SK-N-SH (cell line): ENCODE measurements at places on chromosomes 11 and 22. TPM values are rescaled to one million over a fixed set of nuclear protein-coding genes. Genes with fewer than 3 reads are reported as not detected.

GRCh38 chr11:71538666-71538990 is 803 bp downstream of the KRTAP5-8 start:
- no peaks in the 10 kb centered on the region for H3K27me3 ChIP-seq
- H3K4me3 ChIP-seq: no peak overlapping the region
- no peak overlapping the region for H3K27ac ChIP-seq
- no peak for DNase-seq
- peaks cover 10% of the 10 kb centered on the region; the same call in 1 of the 2 replicates for H3K4me1 ChIP-seq
- H3K36me3 ChIP-seq: no peaks in the 10 kb centered on the region

- H3K4me3 ChIP-seq: peak overlapping the region; percentile 57
- peaks cover 37% of the 10 kb centered on the region; the same call in 1 of the 2 replicates for H3K4me1 ChIP-seq
- H3K27ac ChIP-seq: no peak overlapping the region
- peak; percentile 94 for DNase-seq
Observed at GRCh38 chr11:76207642-76208401, 1.5 kb upstream of the WNT11 start.

DNA sequence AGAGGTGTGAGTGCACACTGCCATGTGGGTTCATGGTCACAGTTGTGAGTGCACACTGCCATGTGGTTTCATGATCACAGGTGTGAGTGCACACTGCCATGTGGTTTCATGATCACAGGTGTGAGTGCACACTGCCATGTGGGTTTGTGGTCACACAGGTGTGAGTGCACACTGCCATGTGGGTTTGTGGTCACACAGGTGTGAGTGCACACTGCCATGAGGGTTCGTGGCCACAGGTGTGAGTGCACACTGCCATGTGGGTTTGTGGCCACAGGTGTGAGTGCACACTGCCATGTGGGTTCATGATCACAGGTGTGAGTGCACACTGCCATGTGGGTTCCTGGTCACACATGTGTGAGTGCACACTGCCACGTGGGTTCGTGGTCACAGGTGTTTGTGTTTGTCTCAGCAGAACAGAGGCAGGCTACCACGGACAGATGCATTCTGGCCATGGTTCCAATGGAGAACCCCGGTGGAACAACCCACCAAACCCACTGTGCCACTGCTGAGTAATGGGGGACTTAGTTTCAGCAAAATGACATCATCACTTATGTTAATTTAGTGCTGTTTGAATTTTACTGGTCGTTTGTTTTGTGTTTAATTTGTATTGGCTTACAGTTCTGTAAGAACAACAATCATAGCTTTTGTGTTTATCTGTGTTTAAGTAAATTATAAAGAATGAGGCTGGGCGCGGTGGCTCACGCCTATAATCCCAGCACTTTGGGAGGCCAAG is 57.2 kb downstream of the RPS6KA4 start:
- no peaks in the 10 kb centered on the region for H3K27me3 ChIP-seq
- DNase-seq: no peak
- no peak overlapping the region for H3K4me3 ChIP-seq

GRCh38 chr11:27444801-27445215 is 27.8 kb downstream of the LGR4 start:
- H3K4me3 ChIP-seq: no peak overlapping the region
- H3K27ac ChIP-seq: no peak overlapping the region
- DNase-seq: no peak
- no peaks in the 10 kb centered on the region for H3K27me3 ChIP-seq

DNA sequence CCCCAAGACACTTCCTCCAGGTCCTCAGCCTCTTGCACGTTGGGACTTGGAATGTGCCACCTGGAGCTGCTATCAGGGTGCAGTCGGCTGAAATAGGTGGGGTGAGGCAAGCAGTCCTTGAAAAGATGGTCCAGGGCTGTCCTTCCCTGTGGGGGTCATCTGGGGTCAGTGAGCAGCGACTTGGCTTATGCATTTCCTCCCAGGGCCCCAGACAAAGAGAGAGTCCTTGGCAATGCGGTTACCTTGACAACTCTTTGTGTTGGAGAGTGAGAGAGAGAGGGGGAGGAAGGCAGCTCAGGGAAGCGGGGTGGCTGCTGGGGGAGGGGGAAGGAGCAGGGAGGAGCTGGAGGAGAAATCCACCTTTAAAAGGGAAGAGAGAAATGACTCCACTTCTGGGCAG is 93.8 kb downstream of the MIAT start:
- no peak for DNase-seq
- no peaks in the 10 kb centered on the region for H3K36me3 ChIP-seq
- H3K27ac ChIP-seq: no peak overlapping the region
- no peaks in the 10 kb centered on the region for H3K27me3 ChIP-seq

DNA sequence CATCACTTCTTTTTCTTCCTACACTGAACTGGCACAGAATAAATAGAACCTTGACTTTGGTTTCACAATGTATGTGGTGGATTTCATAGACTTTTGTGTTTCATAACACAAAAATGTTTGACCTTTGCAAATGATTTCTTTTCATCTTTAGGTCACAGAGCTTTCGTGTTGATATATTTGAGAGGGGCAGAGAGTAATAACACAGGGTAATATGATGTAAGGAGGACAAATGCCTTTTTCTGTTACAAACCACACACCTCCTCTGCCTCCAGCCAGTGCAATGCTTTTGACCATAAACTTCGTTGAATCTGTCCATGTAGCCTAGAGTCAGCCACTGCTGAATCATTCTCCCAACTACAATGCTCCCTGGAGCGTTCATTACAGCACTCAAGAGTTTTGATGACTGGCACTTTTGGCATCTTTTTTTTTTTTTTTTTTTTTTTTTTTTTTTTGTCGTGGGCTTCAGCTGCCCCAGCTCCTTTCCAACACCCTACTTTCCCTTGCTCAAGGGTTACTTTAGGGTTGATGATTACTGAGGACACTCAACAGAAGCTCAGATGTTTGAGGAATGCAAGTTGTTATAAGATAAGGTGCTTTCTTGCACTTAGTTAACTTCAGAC is 11.4 kb upstream of the CAT start:
- H3K4me3 ChIP-seq: no peak overlapping the region
- H3K36me3 ChIP-seq: no peaks in the 10 kb centered on the region
- peak; percentile 21 for DNase-seq
- H3K27ac ChIP-seq: peak overlapping the region; percentile 98
- H3K4me1 ChIP-seq: peaks cover 18% of the 10 kb centered on the region

DNA sequence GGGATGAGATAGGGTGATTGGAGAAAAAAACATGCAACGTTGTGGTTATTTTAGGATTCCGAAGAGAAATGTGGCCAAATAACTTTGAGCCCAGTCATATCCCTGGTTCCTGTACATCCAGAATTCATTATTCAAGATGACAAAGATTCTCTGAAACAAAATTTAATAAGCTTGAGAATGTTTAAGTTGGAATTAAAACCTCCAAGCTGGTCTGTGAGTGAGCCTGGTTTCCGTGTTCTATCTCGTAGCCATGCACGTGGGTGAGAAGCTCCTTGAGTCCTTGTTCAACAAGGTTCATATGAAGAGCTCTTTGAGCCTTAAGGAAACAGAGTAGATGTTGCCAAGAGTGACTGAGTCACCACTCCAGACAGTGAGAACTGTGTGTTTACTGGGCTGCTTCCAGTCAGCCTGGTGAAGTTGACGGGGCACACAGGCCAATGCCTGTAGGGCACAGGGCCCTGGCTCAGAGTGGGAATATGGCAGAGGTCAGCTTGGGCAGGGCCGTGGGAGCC is 206.5 kb downstream of the NAV2 start:
- H3K27me3 ChIP-seq: no peaks in the 10 kb centered on the region
- peak overlapping the region; percentile 95 for H3K27ac ChIP-seq
- H3K36me3 ChIP-seq: peaks cover 26% of the 10 kb centered on the region
- peaks cover 7% of the 10 kb centered on the region for H3K4me1 ChIP-seq

The PHLDB1 gene
- 89.4 and 104 TPM in 2 replicates for polyA plus RNA-seq

The PYGM gene
- 0.08 TPM in 2 replicates for polyA plus RNA-seq

The TTC17 gene
- polyA plus RNA-seq: 66.0 and 93.2 TPM in 2 replicates

The NAALADL1 gene
- not detected in 2 replicates for polyA plus RNA-seq
